Bronchial smooth muscle cell (primary cell): ENCODE measurements at places on chromosomes 2 and 18. TPM values are rescaled to one million over a fixed set of nuclear protein-coding genes. Genes with fewer than 3 reads are reported as not detected.

Gene PRKD3
- total RNA-seq: 44.3 and 46.2 TPM in 2 replicates

Gene PIEZO2
- 1.3 and 3.3 TPM in 2 replicates for total RNA-seq

Gene LRRFIP1
- 33.6 and 34.3 TPM in 2 replicates for total RNA-seq

Gene CCT7
- total RNA-seq: 234 and 277 TPM in 2 replicates

Gene IL1RL2
- 1.9 and 2.2 TPM in 2 replicates for total RNA-seq

Gene FKBP1B
- 10.3 and 16.1 TPM in 2 replicates for total RNA-seq

Gene SOX11
- not detected in 2 replicates for total RNA-seq

Gene HOXD12
- total RNA-seq: not detected in 2 replicates

Gene C1QL2
- not detected in 2 replicates for total RNA-seq

Gene DYNAP
- not detected in 2 replicates for total RNA-seq

Gene CHST10
- total RNA-seq: 4.9 and 6.3 TPM in 2 replicates

Gene PLEK
- total RNA-seq: not detected in 2 replicates
